ENCODE measurements at places on chromosomes 12 and 14. TPM values are rescaled to one million over a fixed set of nuclear protein-coding genes. Genes with fewer than 3 reads are reported as not detected.
A peak's percentile ranks its signal among the peaks of the same experiment; 100 is the strongest.

- DNase-seq, result peak; percentile 25
Measured at GRCh38 chr14:86404425-86404824, 874.5 kb downstream of the FLRT2 start.

Gene ARG2
- total RNA-seq, result 1.1 TPM

DNA sequence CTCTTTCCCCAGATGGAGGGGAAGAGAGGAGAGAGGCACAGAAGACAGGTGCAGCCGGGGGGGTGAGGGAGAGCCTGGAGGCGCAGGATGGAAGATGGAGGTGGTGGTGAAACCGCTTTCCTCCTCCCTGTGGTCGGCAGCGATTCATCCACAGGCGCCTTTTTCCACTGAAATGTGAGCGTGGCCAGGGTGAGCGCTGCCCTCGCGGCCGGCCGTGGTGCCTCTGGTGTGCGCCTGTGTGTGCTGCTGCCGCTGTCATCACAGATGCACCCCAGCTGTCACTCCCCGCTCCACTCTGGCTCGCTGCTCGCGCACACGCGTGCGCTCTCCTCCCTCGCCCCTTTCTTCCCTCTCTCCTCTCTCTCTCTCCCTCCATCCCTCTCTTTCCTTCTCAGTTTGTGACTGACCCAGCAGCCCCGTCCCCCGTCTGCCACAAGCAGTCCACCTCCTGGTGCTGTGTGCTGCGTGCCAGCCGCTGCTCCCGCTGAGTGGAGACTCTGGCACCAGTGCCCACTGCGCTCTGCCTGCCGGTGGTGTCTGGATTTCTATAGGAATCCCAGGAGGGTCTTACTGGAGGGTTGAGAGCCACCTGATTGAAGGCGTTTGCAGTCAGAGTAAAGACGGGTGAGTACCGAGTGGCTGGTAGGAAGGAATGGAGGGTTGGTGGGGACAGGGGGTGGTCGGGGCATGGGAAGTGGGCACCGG, at the start of gene LRTM2:
Gene LRTM2 (plus strand): TSS at position 375 of the 705 bp plus-strand sequence. CDS start 7,584 bp downstream, outside the sequence.
- no peak for DNase-seq

DNA sequence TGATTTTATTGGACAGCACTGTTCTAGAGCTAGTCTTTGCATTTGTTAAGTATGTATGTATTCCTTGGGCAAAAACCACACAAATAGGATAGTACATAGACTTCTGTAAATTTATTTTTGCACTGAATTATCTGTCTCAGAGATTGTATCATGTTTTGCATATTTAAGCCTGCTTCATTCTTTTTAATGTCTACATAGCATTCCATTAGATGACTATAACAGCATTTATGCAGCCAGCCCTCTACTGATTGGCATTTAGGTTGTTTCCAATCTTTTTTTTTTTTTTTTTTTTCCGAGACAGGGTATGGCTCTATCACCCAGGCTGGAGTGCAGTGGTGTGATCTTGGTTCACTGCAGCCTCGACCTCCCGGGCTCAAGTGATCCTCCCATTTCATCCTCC, 34.5 kb downstream of the SYNDIG1L start:
- no peak for DNase-seq

GRCh38 chr12:42612231-42612613, 22.7 kb upstream of the PRICKLE1 start:
- DNase-seq, result no peak

DNA sequence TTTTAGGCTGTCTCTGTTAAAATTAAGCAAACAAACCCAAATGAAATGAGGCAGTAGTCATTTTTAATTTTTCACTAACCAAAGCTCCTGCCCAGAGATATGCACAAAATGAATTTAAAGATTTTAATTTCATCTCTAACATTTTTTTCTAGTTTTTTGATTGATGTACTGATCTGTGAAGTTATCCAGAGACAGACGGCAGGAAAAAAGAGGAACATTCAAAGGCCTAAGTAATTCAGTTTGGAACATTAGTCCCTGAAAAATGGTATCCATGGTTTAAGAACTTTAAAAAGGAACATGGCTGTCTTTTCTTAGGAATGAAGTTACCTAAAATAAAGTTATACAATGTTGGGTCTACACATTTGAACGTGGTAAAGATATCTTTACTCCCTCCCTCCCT, 498.8 kb upstream of the LMO3 start:
- no peak for DNase-seq

Gene LTBP2
- total RNA-seq, result 17.4 TPM

- DNase-seq, result no peak
Measured at GRCh38 chr12:62516927-62517326, 50.3 kb downstream of the MON2 start.

DNA sequence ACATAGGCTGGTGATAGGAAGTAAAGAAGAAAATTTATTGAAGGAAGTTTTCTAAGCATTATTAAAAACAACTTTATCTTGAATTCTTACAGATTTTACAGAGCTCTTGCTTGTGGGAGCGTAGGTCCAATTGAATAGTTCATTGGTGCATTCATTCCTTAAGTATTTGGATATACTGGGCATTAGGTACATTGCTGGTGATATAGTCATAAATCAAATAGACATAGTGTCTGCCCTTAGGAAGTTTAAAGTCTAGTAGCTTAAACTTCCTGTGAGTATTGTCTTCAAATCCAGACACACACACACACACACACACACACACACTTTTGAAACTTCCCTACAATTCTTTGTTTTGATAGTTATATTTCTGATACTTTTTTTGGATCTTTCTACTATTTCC, 226.7 kb downstream of the FUT8 start:
- DNase-seq, result peak; percentile 59

GRCh38 chr12:78746001-78746400, 118.6 kb upstream of the SYT1 start:
- DNase-seq, result no peak

Gene CYP27B1
- 8.6 TPM for total RNA-seq

GRCh38 chr12:108102363-108102762, 26.7 kb upstream of the WSCD2 start:
- no peak for DNase-seq

Gene EID3
- 12.0 TPM for total RNA-seq

Gene FBRSL1
- total RNA-seq, result 62.3 TPM

Gene CAPRIN2
- 33.6 TPM for total RNA-seq

DNA sequence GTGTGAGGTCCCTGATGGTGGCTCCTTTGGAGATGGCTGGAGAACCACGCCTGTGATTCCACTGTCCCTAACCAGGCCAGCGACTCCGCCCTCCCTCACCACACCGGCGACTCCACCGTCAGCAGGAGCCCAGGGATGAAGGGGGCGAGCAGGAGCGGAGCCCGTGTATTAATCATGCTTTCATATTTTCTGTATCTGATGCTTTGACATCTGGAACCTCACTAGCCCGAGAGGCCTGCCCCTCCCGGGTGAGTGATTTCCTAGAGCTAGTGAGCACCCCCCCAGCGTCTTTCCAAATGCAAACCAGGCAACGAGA, 69.9 kb downstream of the NOC4L start:
- no peak for DNase-seq

DNA sequence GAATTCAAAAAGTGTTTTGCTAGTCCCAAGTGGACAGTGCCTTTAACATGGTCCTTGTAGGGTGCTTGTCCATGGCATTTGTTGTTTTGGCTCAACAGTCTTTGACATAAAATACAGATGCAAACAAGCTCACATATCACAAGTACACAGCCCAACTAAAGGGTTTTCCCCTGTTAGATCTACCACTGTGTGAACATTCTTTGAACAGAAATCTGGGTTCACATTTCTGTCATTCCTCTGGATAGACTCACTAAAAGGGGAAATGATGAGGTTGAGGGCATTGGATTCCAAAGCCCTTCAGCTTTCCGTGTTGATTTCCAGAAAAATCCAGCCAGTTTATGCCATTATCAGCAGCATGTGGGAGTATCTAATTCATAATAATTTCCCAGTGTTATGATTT, 54.1 kb downstream of the EP400 start:
- no peak for DNase-seq

- DNase-seq, result no peak
Measured at GRCh38 chr14:65487783-65488494, 75.4 kb downstream of the FUT8 start.

Gene KRT74
- not detected for total RNA-seq

- DNase-seq, result peak; percentile 70
Measured at GRCh38 chr12:118979763-118980406, 1.5 kb upstream of the SRRM4 start.

DNA sequence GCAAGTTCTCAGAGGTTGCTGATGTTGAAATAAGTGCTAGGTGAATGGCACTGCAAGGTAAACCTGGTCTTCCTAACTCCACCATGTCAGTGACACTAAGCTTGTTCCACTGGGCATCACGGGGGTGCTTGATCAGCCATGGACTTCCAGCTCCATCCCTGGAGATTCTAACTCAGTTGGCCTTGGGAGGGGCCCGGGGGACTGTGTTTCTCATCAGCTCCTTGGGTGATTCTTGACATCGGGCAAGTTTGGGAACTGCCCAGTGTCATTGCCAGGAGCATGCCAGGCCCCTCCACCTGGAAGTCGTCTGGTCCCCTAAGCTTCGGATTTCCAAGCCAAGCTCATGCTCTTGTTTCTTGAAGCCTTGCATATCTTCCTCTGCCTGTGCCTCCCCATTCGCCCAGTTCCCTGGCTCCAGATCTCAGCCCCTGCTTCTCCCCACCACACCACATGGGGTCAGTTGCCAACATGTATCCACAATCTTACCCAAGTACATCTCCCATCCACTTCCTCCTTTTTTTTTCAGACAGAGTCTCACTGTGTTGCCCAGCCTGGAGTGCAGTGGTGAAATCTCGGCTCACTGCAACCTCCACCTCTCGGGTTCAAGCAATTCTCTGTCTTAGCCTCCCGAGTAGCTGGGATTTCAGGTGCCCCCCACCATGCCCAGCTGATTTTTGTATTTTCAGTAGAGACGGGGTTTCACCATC, 30.7 kb upstream of the RFLNA start:
- no peak for DNase-seq

GRCh38 chr14:45177076-45177475, 41.3 kb downstream of the FANCM start:
- peak; percentile 76 for DNase-seq

GRCh38 chr14:95269493-95269892, 50.2 kb downstream of the CLMN start:
- no peak for DNase-seq

Gene KRT6A
- total RNA-seq, result 61.2 TPM

Gene CLEC2A
- not detected for total RNA-seq
